ENCODE measurements at places on chromosomes 4 and X.

- no peak for DNase-seq
These were observed at the start of gene SH3BP2 for GRCh38 chr4:2792711-2793585. Gene SH3BP2 (plus strand): TSS chr4:2793085. CDS start chr4:2820618, 27,533 bp downstream.

DNA sequence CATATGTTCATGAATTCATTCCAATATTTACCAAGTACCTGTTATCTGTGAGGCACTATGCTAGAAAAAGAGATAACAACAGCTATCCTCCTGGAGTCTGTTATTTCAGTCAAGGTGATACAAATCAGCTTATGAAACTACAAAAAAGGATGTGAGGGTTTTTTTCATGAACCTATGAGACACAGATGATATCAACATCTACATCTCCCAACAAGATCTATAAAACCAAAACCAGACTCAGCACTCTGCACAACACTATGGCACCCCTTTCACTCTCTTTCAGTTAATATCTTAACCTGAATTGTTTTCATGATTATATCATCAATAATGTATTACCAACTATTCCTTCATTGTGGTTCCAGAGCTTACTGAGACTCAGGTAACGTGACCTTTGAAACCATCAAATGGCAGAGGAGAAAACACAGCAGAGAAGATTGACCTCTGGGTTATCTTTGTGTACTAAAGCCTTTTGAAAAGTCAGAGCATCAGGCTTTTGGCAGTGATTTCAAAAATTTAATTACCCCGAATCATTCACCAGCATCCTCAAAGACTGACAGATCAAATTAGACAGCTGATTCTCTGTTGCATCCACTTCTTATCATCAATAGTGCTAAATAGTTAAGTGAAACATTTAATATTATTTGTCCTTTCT lies 244.6 kb upstream of the FTHL17 start:
- DNase-seq: no peak

GRCh38 chr4:103887191-103887590 lies 167.4 kb upstream of the TACR3 start:
- DNase-seq: no peak

- no peak for DNase-seq
These were observed 26.1 kb downstream of the ACOX3 start for GRCh38 chr4:8414377-8414776.

DNA sequence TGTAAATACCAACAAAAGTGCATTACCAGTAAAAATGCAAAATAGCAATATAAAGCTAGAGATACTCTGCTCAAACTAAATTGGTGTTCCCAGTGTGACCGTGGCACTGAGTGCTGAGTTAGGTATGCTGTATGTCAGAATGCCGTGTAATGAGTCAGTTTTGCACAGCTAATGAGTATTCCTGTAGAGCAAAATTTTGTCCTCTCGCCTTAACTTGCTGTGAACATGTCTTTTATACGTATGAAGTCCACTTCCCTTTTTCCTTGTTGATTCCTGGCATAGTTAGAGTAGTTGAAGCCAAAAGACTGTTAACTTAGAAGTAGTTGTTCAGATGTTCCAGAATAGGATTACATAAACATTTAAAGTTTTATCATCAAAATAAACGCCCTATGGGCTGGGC lies 11.5 kb downstream of the DCLK2 start:
- DNase-seq: no peak

DNA sequence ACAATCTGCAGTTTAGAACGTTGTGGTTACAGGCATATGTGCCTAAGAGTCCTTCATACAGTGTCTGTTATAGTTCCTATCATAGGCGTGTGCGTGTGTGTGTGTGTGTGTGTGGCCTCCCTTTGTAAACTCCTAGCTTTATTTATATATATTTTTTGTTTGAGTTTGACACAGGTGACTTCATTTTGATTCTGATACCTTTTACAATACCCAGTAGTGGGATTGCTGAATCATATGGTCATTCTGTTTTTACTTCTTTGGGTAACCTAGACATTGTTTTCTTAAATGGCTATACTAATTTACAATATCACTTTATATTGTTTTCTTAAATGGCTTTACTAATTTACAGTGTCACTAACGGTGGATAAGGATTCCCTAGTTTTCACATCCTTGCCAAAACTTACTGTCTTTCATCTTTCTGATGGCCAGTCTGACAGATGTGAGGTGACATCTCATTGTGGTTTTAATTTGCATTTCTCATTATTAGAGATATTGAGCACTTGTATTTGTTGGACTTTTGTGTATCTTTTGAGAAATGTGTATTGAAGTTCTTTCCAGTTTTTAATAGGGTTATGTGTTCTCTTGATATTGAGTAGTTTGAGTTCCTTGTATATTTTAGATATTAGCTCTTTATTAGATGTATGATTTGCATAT lies 211.1 kb upstream of the NUDT6 start:
- no peak for DNase-seq

DNA sequence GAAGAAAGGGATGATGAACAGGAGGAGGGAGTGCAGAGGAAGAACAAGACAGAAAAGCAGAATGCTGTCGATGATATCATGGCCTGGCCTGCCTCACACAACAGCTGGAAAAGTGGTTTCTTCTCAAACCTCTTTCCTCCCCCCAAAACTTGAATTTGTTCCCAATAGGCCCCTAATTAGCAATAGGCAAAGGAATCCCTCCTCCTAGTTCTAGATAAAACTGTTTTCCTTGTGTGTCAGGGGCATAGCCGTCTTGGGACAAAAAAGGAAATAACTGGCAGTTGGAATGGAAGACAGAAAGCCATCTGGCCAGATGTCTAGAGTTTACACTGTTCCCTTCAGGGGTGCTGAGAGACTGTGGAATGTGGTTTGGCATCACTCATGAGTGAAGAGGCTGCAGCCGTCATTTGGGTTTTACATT lies 177.8 kb upstream of the C1QTNF7 start:
- no peak for DNase-seq

- DNase-seq: no peak
These were observed 81.6 kb downstream of the RASL11B start for GRCh38 chr4:52943677-52944076.

GRCh38 chr4:77905651-77906263 lies 43.1 kb downstream of the MRPL1 start:
- no peak for DNase-seq

- no peak for DNase-seq
These were observed 5.4 kb upstream of the PDLIM5 start for GRCh38 chr4:94446386-94446785.

DNA sequence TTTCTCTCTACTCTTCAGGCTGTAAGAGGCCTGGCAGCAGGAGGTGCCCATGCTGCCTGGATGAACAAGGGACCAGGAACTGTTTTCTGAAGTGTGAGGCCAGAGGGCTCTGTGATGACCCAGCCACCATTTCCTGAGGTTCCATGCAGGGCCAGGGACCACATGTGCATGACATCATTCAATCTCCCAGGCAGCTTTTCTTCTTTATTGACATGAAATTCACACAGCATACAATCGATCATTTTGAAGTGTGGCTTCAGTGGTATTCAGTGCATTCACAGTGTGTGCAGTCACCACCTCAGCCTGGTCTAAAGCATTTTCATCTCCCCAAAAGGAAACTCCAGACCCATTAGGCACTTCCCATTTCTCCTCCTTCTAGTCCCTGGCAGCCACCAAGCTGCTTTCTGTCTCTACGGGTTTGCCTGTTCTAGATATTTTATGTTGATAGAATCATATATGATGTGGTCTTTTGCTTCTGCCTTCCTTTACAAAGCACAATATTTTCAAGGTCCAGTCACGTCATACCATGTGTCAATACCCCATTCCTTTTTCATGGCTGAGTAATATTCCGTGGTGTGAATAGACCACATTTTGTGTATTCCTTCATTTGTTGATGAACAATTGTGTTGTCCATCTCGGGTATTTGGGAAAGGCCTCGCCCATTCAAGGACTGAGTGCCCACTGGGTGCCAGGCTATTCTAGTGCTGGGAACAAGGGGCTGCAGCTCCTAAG lies 93.1 kb downstream of the PSAPL1 start:
- DNase-seq: no peak

DNA sequence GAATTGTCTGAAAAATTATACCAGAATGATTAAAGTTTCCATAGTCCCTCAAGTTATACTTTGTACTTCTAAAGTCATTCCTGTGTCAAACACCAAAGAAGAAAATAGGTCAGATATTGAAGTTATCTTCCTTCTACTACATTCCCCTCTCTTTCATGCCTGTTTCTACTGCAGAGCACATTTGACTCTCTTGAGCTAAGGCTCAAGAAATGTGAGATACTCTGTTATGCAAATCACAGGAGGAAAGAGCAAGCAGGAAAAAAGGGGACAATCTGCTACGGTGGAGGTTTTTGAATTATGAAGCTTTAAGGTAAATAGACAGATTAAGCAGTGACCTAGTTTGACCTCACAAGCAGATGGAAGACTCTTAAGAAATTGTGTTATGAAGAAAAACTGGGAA lies 198.9 kb upstream of the LDB2 start:
- no peak for DNase-seq

DNA sequence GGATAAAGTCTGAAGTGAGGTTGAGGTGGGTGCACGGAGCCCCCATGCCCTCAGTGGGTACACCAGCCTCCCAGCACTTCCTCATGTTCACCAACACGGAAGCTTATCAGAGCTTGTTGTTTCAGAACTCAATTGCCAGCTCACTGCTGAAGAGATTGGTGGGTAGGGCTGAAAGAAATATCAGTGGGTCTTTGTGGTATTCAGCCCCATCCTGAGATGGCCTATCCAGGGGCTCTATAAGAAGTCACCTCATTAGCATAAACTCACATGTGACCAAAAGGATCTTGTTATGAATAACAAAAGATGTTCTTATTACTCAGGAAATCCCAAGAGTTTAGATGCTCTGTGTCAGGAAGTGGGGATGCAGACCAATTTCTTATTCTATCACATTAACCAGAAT lies 177.3 kb downstream of the ARHGAP10 start:
- no peak for DNase-seq

- no peak for DNase-seq
These were observed 21.7 kb upstream of the ATXN3L start for GRCh38 chrX:13341491-13342101.

- DNase-seq: no peak
These were observed 77.6 kb downstream of the MAOA start for GRCh38 chrX:43733699-43734098.

- no peak for DNase-seq
These were observed 48.4 kb downstream of the PRKG2 start for GRCh38 chr4:81166458-81167160.

DNA sequence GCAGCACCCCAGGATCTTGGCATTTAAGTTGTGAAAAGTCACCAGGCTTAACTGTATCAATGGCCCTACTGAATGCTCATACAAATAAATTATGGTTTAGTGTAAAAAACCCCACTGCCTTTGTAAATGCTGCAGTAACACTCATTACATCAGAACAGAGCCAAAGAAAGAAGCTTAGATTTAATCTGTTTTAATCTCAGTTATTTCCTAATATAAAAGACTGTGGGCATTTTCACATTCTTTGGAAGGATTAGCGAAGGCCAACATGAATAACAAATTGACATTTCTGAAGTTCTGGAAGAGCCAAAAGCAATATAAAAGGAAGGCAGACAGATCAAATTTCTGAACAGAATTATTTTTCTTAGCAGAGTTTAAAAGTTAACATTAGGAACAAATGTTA lies 140.0 kb upstream of the HCCS start:
- no peak for DNase-seq

DNA sequence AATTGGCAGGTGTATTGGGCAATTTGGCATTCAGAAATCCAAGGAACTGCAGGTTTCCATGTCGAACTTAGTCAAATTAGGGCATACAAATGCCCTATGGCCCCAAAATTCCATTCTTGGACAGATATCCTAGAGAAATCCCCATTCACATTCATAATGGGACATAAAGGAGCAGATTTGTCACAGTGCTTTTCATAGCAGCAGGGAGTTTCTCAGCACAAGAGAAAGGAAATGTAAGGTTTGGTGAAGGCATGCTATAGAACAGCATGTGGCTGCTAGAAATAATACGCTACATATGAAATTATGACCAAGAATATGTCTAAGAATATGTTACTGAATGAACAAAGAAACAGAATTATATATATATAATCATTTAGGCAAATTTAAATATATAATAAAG lies 437.5 kb upstream of the BOD1L1 start:
- no peak for DNase-seq

DNA sequence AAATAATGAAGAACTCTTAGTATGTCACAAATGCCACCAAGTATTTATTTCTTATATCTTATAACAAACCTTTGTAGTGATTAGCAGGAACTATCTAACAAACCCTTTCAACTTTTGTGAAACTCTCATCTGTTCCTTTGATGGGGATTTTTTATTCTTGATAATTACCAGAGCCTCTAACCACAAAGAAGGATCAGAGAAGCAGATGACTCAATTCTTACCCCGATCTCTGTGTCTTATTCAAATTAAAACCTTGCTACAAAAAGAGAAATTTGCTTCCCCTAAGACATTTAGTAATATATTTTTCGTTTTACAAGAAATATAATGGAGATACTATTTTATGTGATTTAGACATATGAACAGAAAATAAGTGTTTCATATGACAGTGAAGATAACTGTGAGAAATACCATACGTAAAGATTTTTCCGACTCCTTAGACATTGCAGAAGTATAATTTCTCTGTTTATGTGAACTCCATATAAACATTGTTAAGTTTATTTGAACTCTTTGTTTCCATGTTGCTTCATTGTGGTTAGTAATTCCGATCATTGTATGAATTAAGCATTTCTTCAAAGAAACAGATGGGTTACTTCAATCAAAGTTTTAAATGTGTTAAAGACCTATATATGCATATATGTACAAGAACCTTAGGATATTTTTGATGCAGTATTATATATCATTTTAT lies 205.4 kb downstream of the CFAP299 start:
- no peak for DNase-seq

- DNase-seq: no peak
These were observed 72.8 kb upstream of the MTNR1A start for GRCh38 chr4:186628058-186628711.

DNA sequence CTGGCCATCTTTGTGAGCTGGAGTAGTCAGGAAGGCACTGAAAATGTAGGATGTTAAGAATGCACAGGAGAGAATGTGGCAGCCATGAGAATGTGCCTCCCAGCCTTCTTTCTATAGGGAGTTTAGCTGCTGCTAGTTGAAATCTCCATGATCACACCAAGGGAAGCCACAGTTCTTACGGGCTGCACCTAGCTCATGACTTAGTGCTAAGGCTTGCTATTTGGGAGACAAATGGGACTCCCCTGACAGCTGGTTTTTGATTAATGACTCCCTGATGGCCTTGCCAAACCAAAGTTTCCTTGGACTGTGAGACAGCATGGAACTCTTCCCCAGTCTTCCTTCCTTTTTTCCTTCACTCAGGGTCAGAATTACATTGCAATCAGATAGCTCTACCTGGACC lies 9.2 kb downstream of the CTSO start:
- no peak for DNase-seq

DNA sequence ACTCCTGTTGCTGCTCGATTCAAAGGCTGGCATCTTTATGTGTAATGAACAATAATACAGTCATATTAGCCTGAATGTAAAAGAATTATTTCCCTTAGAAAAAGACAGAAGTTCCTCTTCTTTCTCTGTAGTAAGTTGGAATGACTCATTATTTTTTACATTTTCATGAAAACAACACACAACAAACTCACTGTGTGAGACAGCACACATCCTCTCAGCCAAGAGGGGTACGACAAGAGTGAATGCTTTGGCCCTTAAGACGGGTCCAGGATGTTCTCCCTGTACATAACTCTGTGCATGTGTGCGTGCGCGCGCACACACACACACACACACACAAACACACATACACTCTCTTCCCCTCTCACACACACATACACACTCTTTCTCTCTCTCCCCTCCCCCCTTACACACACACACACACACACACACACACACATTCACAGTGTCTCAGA lies 72.8 kb downstream of the MANBA start:
- no peak for DNase-seq

GRCh38 chr4:20592013-20592412 lies 108.2 kb upstream of the PACRGL start:
- DNase-seq: no peak

- no peak for DNase-seq
These were observed 60.6 kb upstream of the TMLHE start for GRCh38 chrX:155673338-155673737.
